ENCODE measurements at places on chromosomes 7 and 10.

DNA sequence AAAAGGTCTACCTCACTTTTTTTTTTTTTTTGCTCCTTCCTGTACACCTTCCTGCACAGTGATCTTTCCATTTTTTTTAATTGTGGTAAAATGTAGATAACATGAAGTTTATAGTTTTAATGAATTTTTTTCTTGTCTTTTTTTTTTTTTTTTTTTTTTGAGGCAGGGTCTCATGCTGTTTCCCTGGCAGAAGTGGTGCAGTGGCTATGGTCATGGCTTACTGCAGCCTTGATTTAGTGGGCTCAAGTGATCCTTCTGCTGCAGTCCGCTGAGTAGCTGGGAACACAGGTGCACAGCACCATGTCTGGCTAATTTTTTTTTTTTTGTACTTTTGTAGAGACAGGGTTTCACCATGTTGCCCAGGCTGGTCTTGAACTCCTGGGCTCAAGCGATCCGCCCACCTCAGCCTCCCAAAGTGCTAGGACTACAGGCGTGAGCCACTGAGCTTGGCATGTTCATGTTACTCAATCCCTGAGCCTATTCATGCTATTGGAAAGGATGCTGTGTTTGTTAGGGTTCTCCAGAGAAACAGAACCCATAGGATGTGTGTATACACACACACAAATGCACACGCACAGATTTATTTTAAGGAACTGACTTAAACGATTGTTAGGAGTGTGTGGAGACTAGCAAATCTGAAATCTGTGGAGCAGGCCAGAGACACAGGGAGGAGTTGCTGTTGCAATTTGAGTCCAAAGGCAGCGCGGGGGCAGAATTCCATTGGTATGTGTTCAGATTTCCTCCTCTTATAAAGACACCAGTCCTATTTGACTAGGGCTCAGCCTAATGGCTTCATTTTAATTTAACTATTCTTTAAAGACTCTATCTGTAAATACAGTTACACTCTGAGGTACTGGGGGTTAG is 29.1 kb downstream of the GALNT11 start:
- peak; percentile 47 for DNase-seq

DNA sequence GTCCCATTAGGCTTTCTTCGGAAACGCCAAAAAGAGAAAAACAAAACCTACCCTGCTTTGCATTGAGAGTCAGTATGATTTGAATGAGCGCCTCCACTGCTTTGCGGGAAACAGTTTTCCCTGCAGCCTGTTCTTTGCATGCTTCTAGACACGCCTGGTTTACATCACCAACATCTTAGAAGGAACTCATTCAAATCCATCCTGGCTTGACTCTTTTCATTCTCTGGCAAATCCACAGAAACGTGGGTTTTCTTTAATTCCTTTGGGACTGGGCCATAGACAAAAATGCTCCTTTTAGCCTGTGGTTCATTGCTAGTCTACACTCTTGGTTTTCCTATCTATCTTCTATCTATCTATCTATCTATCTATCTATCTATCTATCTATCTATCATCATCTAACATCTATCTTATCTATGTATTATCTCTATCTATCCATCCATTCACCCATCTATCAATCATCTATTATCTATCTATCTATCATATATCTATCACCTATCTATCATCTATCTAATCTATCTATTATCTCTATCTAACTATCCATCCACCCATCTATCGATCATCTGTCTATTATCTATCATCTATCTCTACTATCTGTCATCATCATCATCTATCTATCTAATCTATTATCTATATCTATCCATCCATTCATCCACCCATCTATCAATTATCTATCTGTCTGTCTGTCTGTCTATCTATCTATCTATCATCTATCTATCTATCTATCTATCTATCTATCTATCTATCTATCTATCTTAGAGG is 68.3 kb downstream of the GATA3 start:
- DNase-seq, result no peak

GRCh38 chr7:12715372-12716133 is 28.1 kb downstream of the ARL4A start:
- DNase-seq, result peak; percentile 85

- DNase-seq, result no peak
These were observed 5.5 kb upstream of the GDF10 start for GRCh38 chr10:47294501-47294900.

DNA sequence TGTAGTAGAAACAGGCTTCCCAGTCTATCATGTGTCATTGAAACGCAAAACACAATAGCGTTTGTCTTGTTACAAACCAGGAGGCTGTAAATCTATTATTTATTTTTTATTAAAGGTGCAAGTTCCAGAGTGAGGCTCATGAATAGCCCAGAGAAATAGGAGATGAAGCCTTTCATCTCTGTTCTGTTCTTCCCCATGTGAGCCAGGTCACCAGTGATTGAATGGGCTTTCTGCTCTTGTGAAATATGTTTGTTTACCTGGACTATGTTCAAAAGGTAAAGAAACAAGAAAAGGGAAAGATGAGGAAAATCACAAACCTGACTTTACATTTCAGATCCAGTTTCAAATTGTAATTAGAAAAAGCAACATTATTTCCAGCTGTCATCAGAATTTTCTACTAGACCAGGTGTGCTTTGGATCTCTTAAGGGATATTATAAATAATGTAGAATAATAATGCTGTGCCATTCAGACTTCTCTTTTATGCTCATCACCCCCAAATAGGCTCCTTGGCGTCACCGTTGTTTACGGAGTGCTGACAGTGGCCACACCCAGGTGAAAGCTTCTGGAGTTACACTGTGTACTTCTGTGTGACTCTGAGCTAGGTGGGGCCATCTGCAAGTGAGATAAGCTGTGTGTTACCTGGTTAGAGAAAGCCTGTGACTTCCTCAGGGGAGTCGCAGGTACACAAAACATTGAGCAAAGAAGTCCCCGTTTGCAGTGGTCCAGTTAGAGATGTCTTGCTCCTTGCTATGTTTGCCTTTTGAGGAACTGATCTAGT is 274.9 kb downstream of the SDK1 start:
- no peak for DNase-seq

GRCh38 chr7:67267914-67268313 is 271.3 kb downstream of the TYW1 start:
- DNase-seq, result no peak

DNA sequence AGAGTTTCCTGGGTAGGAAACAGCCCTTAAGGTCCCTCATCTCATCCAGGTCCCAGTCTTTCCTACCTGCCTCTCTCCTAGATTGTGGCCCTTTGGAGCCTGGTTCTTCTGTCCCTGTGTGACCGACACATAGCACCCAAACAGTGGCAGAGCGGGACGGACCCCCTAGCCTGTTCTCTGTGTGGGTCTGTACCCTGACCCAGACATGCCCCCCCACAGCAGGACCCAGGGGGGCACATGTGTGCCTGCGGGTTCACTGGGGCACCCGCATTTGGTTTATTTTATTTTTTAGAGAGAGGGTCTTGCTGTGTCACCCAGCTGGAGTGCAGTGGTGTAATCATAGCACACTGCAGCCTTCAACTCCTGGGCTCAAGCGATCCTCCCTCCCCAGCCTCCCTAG is 11.5 kb downstream of the LIMK1 start:
- DNase-seq, result no peak

- DNase-seq, result no peak
These were observed 566.4 kb downstream of the SORCS3 start for GRCh38 chr10:105207476-105207995.

DNA sequence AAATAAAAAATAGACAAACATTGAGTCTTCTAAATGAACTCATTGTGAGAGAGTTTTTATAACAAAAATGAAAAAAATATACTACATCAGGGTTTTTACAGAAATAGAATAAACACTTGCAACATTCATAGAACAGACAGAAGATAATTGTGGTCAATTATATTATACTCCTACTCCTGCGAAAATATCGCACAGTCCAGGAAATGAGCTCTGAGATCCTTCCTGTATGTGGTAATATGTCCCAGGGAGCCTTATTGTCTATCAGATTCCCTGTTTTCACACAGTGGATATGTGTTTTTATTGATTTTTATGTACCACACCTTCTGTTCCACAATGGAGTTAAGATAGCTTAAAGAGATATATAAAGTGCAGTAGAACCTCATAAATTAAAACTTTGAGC is 27.5 kb upstream of the RELN start:
- no peak for DNase-seq

- no peak for DNase-seq
These were observed 106.7 kb downstream of the WDFY4 start for GRCh38 chr10:48791267-48791928.

- no peak for DNase-seq
These were observed 323.2 kb upstream of the COBL start for GRCh38 chr7:51639661-51640334.

DNA sequence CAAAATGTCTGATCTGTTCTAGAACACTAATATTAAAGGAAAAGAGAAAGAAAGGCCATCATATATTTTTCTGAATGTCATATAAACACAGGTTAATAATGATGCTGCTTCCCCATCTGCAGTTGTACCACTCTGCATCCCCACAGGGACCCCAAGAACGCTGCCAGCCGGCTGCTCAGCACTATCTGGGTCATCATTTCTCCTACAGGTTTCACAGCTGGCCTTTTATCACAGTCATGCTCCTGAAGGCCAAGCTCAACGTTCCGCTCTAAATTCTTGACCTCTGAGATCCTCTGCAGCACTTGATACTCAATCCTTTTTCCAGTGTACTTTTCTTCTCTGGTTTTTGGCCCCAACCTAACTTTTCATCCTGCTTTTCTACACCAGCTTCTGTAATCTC is 4.8 kb downstream of the IDI1 start:
- no peak for DNase-seq

- peak; percentile 75 for DNase-seq
These were observed 315.7 kb downstream of the TNS3 start for GRCh38 chr7:47266131-47266706.

GRCh38 chr7:147170341-147171012 is 1053.9 kb downstream of the CNTNAP2 start:
- no peak for DNase-seq

DNA sequence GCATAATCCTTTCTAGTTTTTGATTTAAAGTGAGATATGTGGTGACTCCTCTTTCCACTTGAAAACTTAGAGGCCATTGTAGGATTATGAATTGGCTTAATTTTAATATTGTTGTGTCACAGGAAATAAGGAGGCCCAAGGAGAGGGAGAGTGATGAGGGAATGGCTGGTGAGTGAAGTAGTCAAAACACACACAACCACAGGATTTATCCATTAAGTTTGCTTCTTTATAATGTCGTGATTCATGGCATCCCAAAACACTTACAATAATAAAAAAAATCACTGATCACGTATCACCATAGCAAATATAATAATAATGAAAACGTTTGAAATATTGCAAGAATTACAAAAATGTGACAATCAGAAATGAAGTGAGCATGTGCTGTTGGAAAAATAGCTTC is 1215.5 kb upstream of the LRRTM3 start:
- DNase-seq, result no peak

GRCh38 chr7:34327681-34328080 is 330.3 kb upstream of the NPSR1 start:
- peak; percentile 49 for DNase-seq

Data from ELR (cell line).